ENCODE measurements at places on chromosomes 6 and 20.

DNA sequence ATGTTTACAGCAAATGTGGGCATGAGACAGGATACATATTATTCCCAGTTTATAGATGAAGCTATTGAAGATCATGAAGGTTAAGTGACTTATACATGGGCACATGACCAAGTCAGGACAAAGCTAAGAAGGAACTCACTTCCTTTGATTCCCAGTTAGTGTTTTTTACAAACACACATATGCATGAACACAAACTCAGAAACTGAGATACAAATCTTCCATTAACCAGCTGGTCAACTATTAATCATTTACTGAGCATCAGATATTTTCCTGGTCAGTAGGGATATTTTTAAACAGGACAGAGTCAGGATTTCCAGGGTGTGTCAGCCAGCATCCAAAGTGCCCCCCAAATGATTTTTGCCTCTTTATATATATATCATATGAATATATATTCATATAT, 222.2 kb downstream of the OGFRL1 start:
- DNase-seq, result no peak

DNA sequence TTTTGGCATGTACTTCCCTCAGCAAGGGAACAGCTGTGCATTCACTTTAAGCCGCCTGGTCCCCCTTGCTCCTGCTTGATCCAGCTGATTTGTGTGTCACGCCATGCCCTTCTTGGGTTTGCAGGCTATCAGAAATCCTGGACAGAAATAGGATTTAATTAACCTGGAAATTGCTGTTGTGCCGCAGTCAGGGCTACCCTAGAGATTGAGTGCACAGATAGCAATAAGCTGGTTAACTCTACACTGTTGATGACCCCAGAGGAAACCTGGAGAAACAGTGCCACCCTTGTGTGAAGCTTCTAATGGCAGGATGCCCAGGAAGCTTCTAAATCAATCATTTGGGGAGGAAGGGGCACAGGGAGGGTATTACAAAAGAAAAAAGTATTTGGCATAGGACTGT, 199.0 kb downstream of the JARID2 start:
- DNase-seq, result peak; percentile 62

DNA sequence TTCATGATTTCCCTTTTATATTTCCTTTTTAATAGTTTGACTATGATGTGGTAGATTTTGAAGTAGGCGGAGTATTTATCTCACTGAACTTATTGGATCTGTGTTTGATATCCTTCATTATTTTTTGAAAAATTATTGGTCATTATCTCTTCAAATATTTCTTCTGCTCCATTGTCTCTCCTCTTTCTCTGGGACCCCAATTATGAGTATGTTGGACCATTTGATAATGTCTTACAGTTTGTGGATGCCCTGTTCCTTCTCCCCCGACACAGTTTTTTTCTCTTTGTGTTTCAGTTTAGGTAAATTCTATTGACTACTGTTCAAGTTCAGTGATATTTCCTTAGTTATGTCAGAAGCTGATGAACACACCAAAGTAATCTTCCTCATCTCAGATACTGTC, 49.4 kb upstream of the COL10A1 start:
- DNase-seq, result no peak

DNA sequence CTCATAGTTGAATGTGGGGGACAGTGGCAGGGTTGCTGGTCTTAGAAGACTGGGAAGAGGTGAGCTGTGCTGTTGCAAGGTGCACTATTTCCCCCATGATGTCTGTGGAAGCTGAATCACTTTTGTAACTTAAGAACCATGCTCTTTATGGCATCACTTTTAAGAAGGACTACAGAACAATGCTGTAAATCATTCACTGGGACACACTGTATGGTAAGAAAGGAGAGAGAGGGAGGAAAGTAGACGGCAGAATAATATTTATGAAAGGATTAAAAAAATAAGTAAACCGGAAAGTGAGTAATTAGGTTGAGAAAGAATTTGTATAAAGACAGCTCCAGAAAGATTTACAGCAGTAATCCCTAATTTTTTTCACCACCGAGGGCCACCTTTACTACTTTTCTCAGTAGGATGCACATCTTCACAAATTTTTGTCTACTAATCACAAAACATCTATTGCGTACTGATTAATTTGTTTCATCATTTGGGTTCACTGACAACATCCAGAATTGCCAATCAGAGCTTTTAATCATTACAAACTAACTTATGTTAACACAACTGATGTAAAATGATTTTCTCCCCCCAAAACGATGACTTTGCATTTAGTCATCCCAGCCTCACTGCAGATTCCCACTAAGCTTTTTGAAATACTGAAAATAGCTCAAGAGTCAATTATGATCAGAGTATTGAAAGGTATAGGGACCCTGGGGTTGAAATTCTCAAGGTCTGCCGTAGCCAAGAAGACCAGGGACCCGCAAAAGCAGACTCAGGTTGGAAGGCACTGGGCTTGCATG, 560.7 kb upstream of the NOX3 start:
- no peak for DNase-seq

GRCh38 chr6:6843057-6843627, 254.6 kb downstream of the LY86 start:
- no peak for DNase-seq

GRCh38 chr20:6714279-6714711, 53.2 kb upstream of the BMP2 start:
- no peak for DNase-seq

DNA sequence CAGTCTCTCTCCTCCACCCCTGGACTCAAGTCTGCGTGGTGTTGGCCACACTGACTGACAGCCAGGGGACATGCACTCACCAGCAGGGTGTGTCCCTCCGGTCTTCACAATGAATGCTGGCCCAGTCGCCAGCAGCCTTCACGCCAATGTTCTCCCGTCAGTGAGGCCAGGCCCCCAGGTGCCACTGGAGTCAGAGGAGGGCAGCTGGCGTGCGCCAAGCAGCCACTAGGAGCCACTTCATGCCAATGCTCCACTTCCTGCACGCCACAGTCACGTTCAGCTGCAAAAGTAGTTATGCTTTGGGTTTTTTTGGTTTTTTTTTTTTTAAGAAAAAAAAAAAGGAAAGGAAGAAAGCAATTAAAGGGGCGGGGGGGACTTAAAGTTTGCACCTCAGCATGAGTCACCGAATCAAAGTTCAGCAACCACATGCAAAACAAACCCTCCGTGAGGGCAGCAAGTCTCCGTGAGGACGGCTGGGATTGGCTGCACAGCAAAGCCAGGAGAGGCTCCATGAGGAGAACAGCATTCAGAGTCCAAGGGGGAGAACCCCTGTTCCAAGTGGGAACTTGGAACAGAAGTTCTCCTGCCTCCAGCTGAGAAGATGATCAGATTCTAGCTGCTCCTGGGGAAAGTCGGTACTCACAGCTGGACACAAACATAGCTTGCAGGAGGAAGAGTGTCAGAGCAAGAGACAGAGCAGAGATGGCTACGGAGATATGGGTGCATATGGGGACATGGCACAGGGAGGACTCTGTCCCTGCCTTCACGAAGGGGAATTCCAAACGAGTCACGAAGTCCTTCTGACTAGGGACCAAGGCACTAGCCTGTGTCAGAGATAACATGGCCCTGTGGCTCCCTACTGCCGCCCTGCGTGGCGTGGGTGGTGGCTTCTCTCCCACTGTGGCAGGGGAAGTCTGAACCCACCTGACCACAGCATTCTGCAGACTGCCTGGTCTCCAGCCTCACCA, at the start of gene ZC3H12D:
Gene ZC3H12D (minus strand): TSS at position 282 of the 968 bp plus-strand sequence. CDS start 10,471 bp downstream, outside the sequence.
- DNase-seq, result no peak

- no peak for DNase-seq
These were observed 159.3 kb upstream of the LAMA2 start for GRCh38 chr6:128723667-128724066.

GRCh38 chr6:161217628-161218027, 56.2 kb downstream of the AGPAT4 start:
- DNase-seq, result no peak

DNA sequence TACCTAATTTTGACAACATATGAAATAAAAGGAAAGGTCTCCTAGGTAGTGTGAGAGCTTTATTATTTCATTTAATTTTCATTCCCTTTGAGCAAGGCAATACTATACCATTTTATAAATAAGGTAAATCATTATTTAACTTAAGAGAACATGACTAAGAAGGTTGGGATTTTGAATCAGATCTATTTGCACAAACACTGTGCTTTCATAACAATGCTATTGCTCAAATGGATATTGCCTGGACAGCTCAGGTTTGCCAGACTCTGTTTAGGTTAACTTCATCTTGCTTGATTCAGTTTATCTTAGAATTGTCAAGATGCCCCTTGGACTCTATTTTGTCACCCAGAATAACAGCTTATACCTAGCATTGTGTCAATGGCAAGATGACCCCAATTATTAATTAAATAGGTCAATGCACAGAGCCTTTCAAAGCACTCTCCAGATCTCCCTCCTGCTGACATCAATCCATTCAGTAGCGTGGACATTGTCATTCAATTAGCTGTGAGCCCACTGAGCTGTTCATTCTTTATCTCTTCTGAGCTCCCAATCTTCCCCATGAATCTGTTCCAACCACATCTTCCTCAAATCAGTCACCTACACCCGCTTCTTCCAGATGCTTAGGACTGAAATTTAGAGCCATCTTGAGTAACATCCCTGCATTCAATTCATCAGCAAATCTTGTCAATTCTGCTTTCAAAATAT, 42.1 kb upstream of the TMEM30A start:
- no peak for DNase-seq

DNA sequence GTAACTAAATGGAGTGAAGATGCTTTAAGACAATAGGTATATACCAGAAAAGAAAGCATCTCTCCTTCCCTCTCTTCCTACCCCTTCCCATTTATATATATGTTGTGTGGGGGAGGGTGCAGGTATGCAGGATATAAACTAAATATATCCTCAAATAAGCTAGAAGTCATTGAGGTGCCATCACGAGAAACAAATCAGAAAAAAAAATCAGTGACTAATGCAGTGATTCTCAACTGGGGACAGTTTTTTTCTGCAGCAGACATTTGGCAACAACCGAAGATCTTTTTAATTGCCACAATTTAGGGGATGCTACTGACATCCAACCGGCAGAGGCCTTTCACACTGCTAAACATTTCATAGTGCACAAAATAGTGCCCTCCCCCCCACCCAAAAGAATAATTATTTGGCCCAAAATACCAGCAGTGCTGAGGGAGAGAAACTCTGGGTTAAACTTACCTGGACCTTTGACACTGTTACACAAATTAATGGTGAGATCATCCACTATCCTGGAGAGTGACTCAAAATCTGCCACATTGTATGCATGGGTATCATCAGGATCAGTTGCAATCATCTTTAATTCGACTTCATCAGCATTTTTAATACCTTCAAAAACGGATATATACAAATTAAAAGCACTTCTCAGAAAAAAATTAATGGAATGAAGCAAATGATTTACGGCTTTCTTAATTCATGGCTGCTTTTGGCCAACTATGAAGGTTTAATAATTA, 55.0 kb downstream of the COL12A1 start:
- no peak for DNase-seq

GRCh38 chr6:27755768-27756167, 156.4 kb downstream of the OR2B2 start:
- DNase-seq, result no peak

DNA sequence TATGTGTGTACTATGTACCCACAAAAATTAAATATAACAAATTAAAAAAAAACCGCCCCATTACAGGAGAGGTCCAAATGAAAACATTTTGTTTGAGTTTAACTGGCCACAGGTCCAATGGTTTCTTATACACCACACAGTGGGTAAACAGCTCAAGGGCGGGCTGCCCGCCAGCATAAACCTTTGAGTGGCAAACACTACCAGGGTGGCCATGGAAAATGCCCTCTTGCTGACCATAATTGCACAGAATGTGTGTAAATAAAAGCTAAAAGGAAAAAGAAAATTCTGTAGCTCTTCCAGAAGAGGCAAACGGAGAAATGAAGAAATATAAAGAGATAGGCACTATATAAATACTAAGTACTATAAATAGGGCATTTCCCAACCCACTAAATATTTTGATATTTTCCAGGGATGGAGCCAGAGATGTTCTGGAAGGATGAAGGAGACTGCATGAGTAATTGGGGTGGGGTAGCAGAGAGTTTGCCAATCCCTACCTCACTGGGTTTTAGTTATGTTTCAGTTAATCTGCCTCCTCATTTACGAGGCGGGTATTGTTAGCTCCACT, 1.1 kb upstream of the CDC5L start:
- DNase-seq, result no peak

DNA sequence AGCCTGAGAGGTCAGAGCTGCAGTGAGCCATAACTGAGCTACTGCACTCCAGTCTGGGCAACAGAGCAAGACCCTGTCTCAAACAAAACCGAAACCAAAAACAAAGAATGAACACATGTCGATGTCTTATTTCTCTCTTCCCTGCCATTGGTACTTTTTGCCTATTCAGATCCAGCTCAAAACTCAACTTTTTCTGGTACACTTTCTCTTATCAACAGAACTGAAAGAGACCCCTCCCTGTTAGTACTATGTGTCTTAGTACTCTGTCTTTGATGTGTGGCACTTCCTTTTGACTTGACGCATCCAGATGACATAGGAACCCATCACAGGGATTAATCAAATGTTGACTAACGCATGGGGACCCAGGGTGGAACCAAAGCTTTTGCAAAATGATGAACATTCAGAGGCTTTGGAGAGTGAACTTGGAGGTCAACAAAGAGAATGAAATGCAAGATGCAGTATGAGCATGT, 44.8 kb downstream of the AKAP12 start:
- no peak for DNase-seq

DNA sequence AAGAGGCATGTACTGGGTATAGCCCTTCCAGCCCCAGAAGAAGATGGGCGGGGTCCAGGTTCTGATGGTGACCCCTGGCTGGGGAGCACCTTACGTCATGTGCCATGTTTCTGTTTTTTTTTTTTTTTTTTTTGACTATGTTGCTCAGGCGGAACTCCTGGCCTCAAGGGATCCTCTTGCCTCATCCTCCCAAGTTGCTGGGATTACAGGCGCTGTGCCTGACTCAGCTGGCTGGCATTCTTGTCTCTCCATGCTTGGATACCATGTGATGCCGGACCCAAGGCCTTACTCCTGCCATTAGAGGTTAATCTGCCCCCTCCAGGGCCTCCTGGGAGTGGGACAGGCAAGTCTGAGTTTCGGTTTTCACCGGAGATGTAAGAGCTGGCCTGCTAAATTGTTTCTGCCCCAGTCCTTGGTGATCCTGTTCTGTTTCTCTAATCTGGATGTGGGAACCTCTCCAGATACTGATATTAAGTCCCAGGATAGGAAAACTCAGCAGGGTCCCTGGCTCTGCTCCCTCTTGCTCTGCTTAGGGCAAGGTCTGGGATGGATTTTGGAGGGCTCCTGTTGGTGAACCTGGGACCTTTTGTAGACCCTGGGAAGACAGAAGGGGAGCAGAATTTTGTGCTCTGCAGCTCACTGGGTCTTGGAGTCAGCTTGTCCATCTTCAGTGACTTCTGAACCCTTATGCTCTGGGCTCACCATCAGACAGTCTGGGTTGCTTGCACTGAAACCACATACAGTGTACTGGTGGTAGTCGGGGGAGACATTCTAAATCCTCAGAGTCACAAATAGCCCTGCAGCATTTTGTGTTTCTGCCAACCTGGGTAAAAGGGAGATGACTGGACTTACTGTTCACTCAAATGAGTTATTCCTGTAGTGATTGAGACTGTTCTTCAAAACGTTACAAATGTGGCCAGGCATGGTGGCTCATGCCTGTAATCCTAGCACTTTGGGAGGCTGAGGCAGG, 45.1 kb downstream of the PTK7 start:
- DNase-seq, result peak; percentile 74

Measured in NCI-H446 (cell line).